Dermis blood vessel endothelial cell (primary cell): ENCODE measurements at places on chromosomes 1 and 21. TPM values are rescaled to one million over a fixed set of nuclear protein-coding genes. Genes with fewer than 3 reads are reported as not detected.

SLC30A10 gene
- not detected in 2 replicates for total RNA-seq

MAP10 gene
- 1.2 and 1.7 TPM in 2 replicates for total RNA-seq

DVL1 gene
- total RNA-seq: 43.5 and 54.6 TPM in 2 replicates

IGFN1 gene
- total RNA-seq: under 0.01 and 0.05 TPM in 2 replicates

PTGER3 gene
- total RNA-seq: not detected in 2 replicates

SUMO3 gene
- 75.2 and 107 TPM in 2 replicates for total RNA-seq

DYNLT5 gene
- 1.1 and 3.9 TPM in 2 replicates for total RNA-seq

PRR9 gene
- total RNA-seq: not detected in 2 replicates

CAPN8 gene
- total RNA-seq: not detected in 2 replicates

C2CD2 gene
- total RNA-seq: 51.7 and 63.0 TPM in 2 replicates

RCC2 gene
- total RNA-seq: 118 and 122 TPM in 2 replicates

HTR6 gene
- not detected in 2 replicates for total RNA-seq

RBBP5 gene
- 23.6 and 24.5 TPM in 2 replicates for total RNA-seq

PRAMEF17 gene
- not detected in 2 replicates for total RNA-seq

CFHR1 gene
- total RNA-seq: not detected in 2 replicates

CITED4 gene
- 3.9 and 8.0 TPM in 2 replicates for total RNA-seq

LAPTM5 gene
- 23.1 and 39.9 TPM in 2 replicates for total RNA-seq

F3 gene
- total RNA-seq: 3.3 and 3.4 TPM in 2 replicates
